Stimulated activated CD4-positive, alpha-beta T cell treated with anti-CD3 and anti-CD28 coated beads, Interleukin-12 subunit alpha, Interleukin-12 subunit beta, amount 100 ng/mL, for 24 hours (primary cell): ENCODE measurements at places on chromosomes 3 and 15.

GRCh38 chr15:84904419-84904818, 20.0 kb downstream of the SLC28A1 start:
- DNase-seq: no peak

DNA sequence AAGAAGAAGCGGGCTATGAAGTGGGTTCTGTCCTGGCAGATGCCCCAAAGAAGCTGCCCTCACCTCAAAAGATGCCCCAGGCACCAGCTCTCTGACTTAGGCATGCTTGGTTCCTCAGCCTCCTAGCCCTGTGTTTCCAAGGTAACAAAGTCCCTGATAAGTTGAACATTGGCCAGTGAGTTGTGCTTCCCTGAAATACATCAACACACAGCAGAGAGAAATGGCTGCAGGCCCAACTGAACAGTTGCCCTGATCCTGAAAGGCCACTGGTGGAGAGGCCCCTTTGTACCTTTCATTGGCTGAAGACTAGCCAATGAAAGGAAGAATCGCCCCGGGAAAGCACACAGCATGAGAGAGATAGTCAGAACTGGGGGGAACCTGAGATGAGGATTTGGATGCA, 169.9 kb upstream of the CTNNB1 start:
- no peak for DNase-seq

DNA sequence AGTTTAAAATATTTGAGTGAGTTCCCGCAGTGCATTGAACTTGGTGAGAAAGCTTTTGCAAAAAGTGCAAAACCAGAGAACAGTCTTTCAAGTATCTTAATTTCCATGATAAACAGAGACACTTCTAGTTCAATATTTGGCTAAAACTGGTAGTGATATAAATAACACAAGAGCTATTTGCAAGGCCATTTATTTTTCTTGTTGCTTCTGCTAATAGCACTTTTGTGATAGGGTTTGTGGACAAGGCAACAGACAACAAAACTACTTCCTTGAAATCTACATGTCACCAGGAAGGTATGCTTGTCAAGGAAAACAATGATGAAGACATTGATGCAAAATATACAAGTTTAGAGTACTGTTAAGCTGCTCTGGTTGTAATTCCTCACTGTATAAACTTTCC, 1225.1 kb downstream of the OTOL1 start:
- no peak for DNase-seq

GRCh38 chr15:41935566-41936020, 36.8 kb downstream of the EHD4 start:
- no peak for DNase-seq

DNA sequence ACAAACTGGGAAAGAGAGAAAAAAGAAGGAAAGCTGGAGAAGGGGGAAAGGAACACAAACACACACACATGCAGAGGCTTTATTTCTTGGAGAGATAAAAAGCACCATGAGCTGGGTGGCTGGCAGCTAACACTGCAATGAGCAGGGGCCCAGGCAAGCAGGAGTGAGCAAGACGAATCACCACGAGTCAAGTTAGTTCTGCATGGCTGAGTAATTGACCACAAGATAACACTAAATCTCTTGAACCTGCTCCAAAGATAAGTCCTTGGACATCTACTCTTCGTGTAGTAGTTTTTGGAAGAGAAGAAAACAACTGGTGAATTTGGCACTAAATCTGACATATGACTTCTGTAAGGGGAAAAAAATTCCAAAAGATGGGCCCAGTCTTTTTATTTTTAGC, 100.9 kb downstream of the MYO5A start:
- DNase-seq: no peak

DNA sequence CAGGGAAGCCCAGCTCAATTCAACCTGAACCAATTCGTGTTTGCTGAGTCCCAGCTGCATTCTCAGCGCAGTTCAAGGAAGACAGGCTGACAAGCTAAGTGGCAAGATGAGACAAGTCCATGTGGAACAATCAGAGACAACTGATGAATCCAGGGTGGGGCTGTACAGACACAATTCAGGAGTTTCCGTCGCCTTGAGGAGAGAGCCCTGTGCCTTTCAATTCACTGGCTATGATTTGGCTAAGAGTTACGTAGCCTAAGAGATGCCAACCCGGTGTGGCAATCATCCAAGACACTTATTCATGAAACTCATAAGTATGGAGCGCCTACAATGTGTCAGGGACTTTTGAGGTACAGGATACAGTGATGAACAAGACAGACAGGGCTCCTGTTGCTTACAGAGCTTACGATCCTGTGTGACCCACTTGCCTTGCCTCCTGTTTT, 15.5 kb upstream of the ZBED2 start:
- DNase-seq: no peak

- no peak for DNase-seq
Measured at GRCh38 chr3:129672412-129672811, 65.9 kb upstream of the PLXND1 start.

DNA sequence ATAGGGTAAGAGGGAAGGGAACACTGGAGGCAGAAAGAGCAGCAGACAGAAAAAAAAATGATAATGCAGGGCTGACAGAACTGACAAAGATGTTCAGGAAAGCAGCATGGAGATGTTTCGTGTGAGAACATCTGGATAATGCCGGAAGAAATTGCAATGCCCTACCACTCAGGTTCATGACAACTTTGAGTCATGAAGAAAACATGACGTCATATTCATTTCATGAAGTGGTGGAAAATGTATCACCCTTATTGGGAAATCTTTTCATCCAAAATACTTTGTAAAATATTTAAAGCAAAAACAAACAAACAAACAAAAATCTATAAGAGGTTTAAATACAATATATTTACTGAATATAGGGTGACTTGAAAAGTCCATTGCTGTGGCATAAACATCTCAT, 305.4 kb upstream of the IGF1R start:
- no peak for DNase-seq

DNA sequence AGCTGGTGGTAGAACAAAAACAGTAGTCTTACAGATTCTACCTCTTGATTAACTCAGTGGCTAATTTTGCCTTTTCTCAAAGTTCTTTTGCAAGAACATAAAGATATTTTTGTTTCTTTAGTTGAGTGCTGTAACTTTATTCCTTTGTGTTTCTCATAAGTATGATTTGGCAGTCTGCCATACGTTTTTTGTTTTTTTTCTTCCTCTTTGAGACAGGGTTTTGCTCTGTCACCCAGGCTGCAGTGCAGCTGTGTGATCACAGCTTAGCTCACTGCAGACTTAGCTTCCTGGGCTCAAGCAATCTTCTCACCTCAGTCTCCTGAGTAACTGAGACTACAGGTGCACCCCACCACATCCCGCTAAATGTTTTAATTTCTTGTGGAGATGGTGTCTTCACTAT, 22.4 kb downstream of the B3GNT5 start:
- no peak for DNase-seq

GRCh38 chr15:85394554-85395333, 14.3 kb downstream of the AKAP13 start:
- no peak for DNase-seq

DNA sequence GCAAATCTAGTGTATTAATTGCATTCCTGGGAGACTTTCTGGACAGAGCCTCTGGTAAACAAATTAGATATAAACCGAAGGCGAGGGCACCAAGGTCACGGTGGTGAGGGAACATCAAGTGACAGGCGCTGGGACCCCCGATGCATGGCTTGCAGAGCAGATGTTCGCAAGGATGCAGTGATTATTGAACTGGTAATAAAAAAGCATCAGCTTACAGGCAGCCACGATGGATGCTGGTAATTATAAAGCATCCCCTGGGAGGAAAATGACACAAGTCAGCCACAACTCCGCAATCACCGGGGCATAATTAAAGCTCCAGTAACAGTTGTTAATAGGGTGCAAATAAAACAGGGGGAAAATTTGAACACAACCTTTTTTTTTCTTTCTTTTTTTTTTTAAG, 231.1 kb upstream of the DPH6 start:
- no peak for DNase-seq

DNA sequence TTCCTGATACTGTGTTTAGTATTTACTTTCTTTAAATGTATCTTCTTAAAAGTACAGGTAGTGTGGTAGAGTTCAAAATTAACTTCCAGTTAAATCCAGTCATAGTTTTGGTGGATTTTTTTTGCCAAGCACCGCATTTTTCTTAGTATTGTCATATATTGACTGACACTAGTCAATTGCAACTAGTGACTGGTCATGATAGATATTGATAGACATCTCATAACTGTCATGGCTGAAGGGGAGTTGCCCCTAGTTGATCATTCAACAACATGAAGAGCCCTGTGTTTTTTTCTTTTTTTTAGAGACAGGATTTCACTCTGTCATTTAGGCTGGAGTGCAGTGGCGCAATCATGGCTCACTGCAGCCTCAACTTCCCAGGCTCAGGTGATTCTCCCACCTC, 22.1 kb downstream of the RAB8B start:
- DNase-seq: no peak

DNA sequence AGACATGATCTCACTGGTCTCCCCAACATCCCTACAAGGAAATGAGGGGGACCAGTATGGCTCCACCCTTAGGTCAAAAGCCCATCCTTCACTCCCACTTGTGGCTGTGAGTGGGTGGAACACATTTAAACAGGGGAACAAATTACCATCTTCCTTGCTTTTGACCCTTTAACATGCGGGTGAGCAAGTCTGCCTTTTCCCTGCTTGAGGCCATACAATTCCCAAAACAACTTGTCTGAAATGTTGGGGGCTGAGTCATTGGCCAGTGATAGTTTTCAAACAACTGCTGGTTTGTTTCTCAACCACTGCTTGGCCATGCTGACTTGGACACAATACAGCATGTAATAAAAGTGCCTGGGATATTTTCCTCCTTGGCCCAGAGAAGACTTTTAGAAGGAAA, 39.6 kb downstream of the COL8A1 start:
- DNase-seq: no peak

- no peak for DNase-seq
Measured at GRCh38 chr15:68186671-68187397, 18.3 kb downstream of the CALML4 start.

DNA sequence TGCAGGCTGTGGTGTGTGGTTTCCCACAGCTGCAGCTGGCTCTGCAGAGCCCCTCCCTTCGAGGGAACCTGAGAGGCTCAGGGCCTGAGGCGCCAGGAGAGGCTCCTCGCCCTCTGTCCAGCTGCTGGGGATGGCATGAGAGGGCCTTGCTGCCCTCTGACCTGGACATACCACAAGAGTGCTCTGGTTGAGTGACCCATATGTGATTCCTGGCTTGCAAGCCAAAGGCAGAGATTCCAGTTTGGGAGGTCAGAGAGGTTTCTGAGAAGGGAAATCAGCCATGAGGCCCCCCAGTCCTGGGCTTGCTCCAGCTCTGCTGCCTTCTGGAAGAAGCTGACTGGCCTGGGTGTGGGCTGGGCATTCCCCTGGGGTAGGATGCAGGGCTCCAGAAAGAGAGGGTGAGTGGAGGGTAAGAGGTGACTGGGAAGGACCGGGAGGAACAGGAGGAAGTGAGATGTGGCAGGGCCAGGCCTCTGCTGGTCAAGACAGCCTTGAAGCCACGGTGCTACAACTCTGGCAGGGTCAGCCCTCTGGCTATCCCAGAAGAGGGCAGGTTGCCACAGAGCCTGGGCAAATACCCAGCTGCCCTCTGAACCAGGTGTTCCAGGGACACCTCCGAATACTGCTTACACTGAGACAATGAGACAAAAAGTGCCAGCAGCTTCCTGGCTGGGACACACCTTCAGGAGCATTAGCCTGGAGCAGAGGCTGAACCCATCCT, 16.0 kb upstream of the SRP14 start:
- DNase-seq: no peak

- DNase-seq: no peak
Measured at GRCh38 chr15:35271371-35272043, 186.4 kb upstream of the NANOGP8 start.

- no peak for DNase-seq
Measured at GRCh38 chr3:148718982-148719862, 21.5 kb downstream of the AGTR1 start.

DNA sequence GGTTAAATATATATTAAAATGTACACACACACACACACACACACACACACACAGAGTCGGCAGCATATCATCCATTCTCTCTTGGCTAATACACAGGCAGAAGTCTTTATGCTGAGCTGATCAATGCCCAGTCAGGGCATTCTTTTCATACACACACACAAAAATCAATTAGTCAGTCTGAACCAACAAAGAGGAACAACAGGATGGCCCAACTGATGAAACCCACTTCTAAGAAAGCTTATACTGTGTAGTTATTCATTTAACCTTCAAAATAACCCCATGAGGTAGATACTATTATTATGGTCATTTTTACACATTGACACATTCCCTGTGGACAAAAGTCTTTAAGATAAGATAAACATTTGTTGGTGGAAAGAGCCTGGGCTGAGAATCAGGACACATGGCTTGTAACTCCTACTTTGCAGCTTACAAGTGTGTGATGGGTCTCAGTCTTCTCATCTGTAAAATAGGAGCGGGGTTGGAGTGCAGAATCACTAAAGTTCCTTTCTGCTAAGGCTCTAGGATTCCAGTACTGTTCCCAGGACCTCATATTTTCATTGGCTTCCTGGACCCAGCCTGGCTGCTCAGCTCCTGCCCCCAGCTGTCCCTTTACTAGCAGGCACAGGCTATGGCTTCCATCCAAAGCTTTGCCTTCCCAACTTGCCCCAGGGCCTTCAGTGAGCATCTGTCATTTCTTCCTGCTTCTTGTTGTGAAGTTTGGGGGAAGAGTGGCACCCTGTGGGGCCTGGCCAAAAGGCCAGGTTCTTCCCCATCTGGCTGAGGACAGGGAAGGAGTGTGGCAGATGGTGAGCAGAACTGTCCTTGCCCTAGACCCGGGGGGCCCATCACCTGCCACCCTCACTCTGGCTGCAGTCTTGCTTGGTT, 27.2 kb upstream of the GLCE start:
- no peak for DNase-seq

DNA sequence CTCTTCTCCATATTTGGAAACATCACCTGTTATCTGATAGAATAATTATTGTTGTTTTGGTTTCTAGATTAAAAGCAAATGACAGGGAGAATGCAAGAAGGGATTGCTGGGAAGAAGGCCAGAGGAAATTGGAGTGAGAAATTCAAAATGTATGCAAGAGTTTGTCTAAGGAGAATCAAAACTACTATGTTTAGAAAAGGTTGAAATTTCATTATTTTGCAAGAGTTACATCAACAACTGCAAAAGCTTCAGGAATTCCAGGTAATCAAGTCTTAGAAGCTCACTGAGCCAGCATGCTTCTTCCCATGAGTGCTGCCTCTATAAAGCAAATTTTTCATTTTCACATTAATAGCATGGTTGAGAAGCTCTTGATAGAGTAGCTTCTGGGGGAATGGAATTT, 177.2 kb upstream of the GBE1 start:
- no peak for DNase-seq

DNA sequence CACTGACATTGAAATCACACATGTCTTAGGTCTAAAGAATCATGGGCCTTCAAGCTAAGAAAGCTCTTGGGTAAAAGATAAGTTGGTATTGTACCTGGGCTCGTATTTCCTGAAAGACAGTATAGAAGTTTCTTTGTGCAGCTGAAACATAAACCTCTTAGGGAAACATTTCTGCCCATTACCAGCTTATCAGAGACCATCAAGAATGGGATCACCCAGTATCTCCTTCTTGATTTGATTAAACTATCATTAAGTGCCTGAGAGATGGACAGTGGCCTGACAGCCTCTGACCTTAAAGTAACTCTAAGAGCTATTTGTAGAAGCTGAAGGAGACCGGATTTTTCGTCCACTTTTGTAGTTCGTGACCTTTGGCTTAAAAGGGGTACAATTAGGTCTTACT, 265.3 kb downstream of the ERC2 start:
- no peak for DNase-seq
